ENCODE measurements at places on chromosomes 4 and X.
A peak's percentile ranks its signal among the peaks of the same experiment; 100 is the strongest.

DNA sequence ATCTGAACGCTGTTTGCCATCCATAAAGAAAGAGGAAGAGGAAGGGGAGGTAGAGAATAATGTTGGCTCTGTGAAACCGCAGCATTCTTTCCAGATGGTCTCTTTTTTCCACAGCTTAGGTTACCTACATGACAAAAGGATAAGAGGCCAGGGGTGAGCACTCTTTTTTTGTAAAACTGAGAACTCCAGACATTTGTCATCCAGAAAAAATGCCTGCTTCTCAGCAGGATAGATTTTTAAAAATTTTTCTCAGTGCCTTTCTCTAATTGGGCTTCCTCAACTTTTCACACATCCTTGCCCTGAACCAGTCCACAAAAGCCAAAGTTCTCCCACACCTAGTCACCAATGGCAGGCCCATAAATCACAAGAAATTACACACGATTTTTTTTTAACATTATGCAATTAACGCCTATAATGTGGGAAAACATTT is 158.1 kb upstream of the TENM3 start:
- DNase-seq: no peak

- no peak for DNase-seq
Measured at GRCh38 chrX:10259716-10260115, 102.9 kb downstream of the CLCN4 start.

DNA sequence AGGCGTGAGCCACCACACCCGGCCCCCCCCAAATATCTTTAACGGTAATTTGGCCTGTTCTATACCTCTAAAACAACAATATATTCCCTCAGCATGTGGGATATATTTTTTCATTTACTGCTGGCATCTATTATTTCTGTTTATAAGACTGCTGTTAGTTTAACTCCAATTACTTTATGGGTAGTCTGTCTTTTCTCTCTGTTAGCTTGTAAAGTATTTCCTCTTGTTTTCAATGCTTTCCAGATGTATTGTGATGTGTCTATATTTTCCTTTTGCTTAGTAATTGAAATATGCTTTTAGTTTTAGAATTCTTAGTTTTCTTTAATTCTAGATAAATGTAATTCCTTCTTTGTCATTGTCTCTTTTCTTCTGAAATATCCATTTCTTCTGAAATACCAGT is 445.8 kb downstream of the ANKRD50 start:
- DNase-seq: no peak

DNA sequence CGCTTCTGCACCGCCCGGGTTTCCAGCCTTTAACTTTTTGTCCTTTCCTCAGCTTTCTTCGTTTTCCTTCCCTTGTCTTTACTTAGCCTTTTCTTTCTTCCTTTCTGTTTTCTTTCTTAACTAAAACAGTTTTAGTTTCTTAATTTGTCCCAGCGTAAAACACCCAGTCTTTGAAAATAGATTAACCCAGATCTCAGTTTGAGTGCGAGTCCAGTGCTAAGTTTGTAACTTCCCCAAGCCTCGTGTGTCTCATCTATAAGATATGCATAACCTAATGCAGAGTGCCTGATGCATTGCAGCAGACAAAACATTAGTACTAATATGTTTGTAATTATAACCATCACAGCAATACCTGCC is 460 bp upstream of the GEMIN8 start:
- no peak for DNase-seq

DNA sequence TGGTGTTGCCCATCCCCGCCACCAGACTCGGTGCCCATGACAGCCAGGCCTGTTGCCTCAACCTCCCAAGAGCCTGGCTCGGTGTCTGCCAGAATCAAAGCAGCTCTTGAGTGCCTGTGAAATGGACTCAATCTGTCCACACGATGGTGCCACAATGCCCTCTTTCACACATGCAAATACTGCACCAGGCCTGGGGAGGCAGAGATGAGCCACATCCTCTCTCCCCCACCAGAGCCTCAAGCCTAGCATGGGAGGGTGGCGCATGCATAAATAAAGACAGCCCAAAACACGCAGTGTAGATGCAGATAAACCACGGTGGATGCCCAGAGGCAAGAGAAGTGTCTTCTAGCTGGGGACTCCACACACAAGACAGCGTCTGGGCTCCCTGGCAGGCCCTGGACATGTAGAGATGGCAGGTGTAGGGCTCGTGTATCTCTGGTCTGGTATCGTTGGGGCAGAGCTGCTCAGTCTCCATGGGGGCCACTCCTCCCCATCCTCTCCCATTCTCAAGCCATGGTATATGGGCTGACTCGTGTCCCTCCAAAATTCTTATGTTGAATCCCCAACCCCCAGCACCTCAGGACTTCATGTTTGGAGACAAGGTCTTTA is 65.6 kb downstream of the JAKMIP1 start:
- peak; percentile 90 for DNase-seq

- DNase-seq: no peak
Measured at GRCh38 chr4:145618210-145618931, 814 bp upstream of the MMAA start.

GRCh38 chr4:100933628-100934027 is 413.7 kb downstream of the PPP3CA start:
- no peak for DNase-seq

GRCh38 chrX:125709532-125709931 is 389.9 kb downstream of the TEX13C start:
- DNase-seq: no peak

GRCh38 chrX:17792826-17793225 is 55.5 kb downstream of the SCML1 start:
- DNase-seq: no peak

GRCh38 chrX:136779346-136779781 is 1.4 kb downstream of the ARHGEF6 start:
- DNase-seq: no peak

DNA sequence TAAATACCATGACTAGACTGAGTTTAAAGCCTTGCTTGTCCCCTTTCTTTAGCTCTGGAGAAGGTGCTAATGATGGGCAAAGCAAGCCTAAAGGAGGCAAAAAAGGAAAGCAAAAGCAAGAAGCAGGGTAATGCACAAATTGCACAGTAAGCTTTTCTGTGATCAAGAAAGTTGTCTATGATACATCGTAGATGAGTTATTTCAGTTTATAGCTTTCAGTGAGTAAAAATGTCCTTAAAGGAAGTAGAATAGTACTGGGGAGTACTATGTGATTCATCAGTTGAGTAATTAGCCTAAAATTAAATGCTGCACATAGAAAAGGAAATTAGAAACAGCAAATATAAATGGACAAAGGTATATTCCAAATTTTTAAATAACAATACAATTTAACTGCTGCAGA is 50.2 kb upstream of the PDE5A start:
- DNase-seq: no peak

- no peak for DNase-seq
Measured at GRCh38 chr4:6614701-6615230, 25.7 kb upstream of the MRFAP1 start.

GRCh38 chr4:70277121-70277520 is 34.7 kb downstream of the CSN3 start:
- DNase-seq: no peak

GRCh38 chr4:125140966-125141495 is 173.7 kb upstream of the FAT4 start:
- no peak for DNase-seq

DNA sequence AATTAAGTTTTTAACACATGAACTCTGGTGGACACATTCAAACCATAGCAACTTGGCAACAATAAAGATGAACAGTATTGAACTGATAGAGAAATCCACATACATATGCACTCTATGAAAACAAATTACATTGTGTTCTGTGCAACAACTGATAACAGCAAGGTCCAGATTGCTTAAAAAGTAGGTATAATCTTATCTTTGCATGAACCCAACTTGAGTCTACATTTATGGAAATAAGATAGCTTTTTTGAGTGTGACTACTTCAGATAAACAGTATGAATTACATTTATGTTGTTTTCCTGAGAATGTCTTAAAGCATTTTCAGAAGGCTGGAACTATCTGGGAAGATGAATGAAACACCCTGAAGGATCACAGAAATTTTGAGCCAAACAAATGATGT is 212.6 kb upstream of the GK2 start:
- no peak for DNase-seq

DNA sequence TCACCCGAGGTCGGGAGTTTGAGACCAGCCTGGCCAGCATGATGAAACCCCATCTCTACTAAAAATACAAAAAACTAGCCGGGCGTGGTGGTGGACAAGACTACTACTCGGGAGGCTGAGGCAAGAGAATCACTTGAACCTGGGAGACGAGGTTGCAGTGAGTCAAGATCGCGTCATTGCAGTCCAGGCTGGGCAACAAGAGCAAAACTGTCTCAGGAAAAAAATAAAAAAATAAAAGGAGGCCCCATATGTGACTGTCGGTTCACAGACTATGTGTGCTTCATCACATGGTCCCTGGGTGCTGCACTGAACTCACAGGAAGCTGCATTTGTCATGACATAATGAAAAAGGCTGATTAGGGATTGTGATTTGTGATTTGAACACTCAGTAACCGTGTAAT is 6.4 kb downstream of the TRIML1 start:
- DNase-seq: no peak

DNA sequence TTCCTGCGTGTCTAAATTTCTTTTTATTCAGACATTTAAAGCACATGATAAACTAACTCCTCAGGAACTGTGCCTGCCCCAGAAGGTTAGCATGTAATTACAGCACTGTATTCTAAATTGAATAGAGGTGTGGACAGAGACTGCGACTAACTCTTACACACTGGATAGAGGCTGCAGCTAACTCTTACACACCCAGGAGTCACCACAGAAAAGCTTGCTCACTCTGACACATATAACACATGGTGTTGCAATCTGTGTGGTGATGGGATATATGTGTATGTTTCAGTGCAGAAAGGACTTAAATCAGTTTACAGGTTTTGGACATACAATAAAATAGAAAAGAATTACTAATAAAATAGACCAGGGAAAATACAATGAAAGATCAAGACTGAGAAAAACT is 41.5 kb downstream of the SMAD1 start:
- DNase-seq: no peak

DNA sequence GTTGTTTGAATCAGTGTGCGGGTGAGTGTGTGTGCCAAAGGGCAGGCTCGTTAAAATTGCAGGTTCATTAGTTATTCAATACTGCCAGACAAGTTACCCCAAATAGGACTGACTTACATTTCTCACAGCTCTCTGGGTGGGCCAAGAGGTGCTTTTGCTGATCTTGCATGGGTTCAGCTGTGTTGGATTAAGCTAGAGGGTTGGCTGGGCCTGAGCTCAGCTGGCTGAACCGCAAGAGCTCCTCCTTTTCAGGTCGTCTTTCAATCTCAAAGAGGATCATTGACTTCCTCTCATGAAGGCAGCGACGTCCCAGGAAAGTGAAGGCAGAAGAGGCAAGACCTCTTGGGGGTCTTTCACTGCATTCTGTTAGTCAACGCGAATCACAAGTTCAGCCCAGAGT is 343.3 kb upstream of the FRG1 start:
- no peak for DNase-seq

- no peak for DNase-seq
Measured at GRCh38 chrX:130186651-130187050, 14.9 kb downstream of the RAB33A start.

DNA sequence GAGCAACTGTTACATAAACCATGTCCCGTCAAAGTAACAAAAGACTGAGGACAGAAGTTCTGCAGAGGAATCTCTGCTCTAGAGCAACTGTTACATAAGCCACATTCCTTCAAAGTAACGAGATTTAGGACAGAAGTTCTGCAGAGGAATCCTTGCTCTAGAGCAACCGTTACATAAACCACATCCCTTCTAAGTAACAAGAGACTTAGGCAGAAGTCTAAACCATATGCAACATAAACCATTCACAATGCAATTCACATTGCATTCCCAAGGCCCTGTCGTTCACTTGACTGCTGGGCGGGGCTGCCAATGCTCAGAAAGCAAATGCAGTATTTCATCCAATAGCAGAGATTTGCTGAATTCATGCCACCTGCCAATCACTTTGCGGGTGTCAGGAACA is 124.4 kb upstream of the PUDP start:
- DNase-seq: no peak

- DNase-seq: no peak
Measured at GRCh38 chr4:1991596-1992434, 17.0 kb downstream of the NELFA start.

DNA sequence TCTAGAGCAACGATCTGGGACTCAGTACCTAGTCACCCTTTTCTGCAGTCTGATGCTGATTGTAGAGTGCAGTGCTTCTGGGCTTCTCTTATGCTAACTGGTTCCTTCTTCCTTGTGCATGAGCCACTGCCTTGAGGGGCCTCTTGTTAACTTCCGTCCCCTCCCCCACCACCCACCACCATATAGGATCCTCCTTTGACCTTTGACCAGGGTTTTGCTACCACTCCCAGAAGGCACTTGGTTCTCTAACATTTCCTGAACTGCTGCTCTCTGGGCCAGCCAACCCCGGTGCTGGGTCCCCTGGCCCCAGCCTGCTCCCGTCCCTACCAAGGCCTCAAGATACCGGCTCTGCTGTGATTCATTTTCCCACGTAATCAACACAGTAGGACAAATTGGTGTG is 104.6 kb upstream of the KLF3 start:
- DNase-seq: no peak

GRCh38 chr4:108861334-108861733 is 98.5 kb upstream of the ETNPPL start:
- no peak for DNase-seq

DNA sequence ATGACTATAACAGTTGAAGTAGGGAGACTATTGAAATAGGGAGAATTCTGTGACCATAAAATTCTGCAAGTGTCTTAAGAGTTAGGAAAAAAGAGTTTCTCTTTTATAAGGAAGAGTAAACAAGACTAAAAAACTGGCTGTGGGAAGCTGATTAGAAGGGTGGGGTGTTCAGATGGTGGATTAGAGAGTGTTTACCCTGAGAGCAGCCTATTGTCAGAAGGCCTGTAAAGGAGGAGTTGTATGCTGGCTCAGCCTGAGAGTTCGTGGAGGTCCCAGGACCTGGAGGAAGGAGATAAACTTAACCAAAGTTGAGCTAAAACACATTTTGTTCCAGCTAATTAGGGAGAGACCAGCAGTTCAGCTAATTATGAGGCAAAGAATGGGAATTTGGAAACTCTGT is 629.7 kb downstream of the PCDH7 start:
- DNase-seq: no peak

All from CD4-positive, CD25-positive, alpha-beta regulatory T cell (primary cell).